Kidney (tissue), 22 donors: ENCODE measurements at places on chromosomes 11 and 22. TPM values are rescaled to one million over a fixed set of nuclear protein-coding genes. Genes with fewer than 3 reads are reported as not detected.

The GATD1 gene
- 66.2 TPM for total RNA-seq

The LBHD1 gene
- total RNA-seq: 7.9 TPM

The OLFML1 gene
- total RNA-seq: 7.6 TPM

The ELFN2 gene
- 4.6 TPM for total RNA-seq

The CD81 gene
- total RNA-seq: 950 TPM

The IGLL1 gene
- not detected for total RNA-seq

The SULT4A1 gene
- total RNA-seq: 0.57 TPM

The KRTAP5-7 gene
- 0.22 TPM for total RNA-seq

The SERPIND1 gene
- not detected for total RNA-seq

The ARHGAP42 gene
- total RNA-seq: 18.9 TPM

The DEFB131B gene
- total RNA-seq: not detected

The C11orf91 gene
- total RNA-seq: not detected

The LRRC55 gene
- not detected for total RNA-seq

The NNMT gene
- 1,451 TPM for total RNA-seq

The CDON gene
- total RNA-seq: 4.0 TPM

The PTGDR2 gene
- total RNA-seq: 0.16 TPM

The C11orf87 gene
- total RNA-seq: not detected

The MEI1 gene
- 14.6 TPM for total RNA-seq

The MAJIN gene
- total RNA-seq: not detected
